ENCODE measurements at places on chromosomes 12 and 14. TPM values are rescaled to one million over a fixed set of nuclear protein-coding genes. Genes with fewer than 3 reads are reported as not detected.

The PLEKHG3 gene
- total RNA-seq = 0.63 TPM

The KRT4 gene
- total RNA-seq = 0.34 TPM

The NID2 gene
- total RNA-seq = 166 TPM

The REM2 gene
- total RNA-seq = 0.16 TPM

The PPP1R3E gene
- total RNA-seq = 2.5 TPM

The MYL2 gene
- not detected for total RNA-seq

The OR4Q3 gene
- not detected for total RNA-seq

The AQP2 gene
- not detected for total RNA-seq

The ANKRD33 gene
- total RNA-seq = 0.16 TPM

The LRP6 gene
- 44.0 TPM for total RNA-seq

The TMEM253 gene
- not detected for total RNA-seq

The SLC38A4 gene
- 0.34 TPM for total RNA-seq

The HOXC6 gene
- total RNA-seq = 0.43 TPM

The PAH gene
- not detected for total RNA-seq

The CCT2 gene
- total RNA-seq = 156 TPM

The TTC7B gene
- total RNA-seq = 13.1 TPM

The CPM gene
- 48.7 TPM for total RNA-seq

The CCNT1 gene
- 16.1 TPM for total RNA-seq

The NKX2-1 gene
- total RNA-seq = 0.09 TPM

The RIPK3 gene
- total RNA-seq = 6.2 TPM

The DCN gene
- 3,853 TPM for total RNA-seq

The INHBE gene
- 0.52 TPM for total RNA-seq

The TC2N gene
- total RNA-seq = not detected
